ENCODE measurements at places on chromosomes 7 and 10.

DNA sequence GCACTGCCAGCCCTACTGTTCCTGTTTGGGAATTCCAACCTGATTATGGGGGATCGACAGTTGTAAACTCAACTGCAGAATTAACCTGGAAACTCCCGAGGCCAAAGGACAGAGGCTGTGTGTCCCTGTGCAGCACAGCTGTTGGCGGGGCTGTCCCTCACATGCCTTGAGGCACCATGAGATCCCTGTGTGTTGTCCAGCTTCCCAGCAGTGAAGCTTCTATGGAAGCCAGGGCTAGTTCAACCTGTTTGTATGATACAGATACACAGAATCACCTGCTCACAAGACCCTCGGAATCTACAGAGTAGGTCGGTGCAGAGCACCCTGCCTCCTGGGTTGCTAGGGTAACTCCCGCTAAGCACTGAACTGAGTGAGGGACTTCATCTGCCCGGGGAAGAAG is 61.0 kb upstream of the EFCAB10 start:
- no peak for DNase-seq

DNA sequence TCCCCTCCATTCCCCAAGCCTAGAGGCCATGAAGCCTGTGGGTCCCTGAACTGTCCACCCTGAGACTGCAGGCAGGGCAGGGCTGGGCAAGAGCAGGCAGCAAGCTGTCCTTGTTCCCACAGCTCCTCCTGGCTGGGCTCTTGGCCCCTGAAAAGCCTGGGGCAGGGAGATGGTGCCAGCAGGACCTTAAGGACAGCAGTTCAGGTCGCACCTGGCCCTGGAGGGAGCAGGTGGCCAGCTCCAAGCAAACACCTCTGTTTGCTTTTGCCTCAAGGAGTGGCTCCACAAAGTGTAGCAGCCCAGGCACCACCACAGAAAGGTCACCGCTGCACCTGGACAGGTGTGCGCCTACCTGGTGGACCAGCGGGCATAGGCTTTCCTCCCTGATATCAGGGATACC is 5.2 kb downstream of the RET start:
- no peak for DNase-seq

DNA sequence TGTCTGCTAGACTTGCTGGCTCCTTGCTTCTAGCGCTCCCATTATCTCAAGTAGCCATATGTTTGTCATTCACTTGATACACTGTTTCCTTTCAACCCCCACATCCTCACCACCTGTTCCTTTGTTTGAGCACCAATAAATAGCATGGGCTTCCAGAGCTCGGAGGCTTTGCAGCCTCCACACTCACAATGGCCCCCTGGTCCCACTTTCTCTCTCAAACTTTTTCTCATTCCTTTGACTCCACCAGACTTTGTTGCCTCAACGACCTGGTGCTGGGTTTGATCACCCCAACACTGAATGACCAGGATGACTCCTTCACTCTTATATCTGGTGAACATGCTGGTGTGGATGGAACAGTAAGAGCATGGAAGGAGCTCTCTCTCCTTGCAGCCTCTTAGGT is 114.5 kb upstream of the TRIM24 start:
- DNase-seq, result no peak

- DNase-seq, result no peak
These were observed 118.8 kb upstream of the MKI67 start for GRCh38 chr10:128245026-128245425.
